Caco-2 (cell line): ENCODE measurements at places on chromosomes 11 and 22. TPM values are rescaled to one million over a fixed set of nuclear protein-coding genes. Genes with fewer than 3 reads are reported as not detected.

DNA sequence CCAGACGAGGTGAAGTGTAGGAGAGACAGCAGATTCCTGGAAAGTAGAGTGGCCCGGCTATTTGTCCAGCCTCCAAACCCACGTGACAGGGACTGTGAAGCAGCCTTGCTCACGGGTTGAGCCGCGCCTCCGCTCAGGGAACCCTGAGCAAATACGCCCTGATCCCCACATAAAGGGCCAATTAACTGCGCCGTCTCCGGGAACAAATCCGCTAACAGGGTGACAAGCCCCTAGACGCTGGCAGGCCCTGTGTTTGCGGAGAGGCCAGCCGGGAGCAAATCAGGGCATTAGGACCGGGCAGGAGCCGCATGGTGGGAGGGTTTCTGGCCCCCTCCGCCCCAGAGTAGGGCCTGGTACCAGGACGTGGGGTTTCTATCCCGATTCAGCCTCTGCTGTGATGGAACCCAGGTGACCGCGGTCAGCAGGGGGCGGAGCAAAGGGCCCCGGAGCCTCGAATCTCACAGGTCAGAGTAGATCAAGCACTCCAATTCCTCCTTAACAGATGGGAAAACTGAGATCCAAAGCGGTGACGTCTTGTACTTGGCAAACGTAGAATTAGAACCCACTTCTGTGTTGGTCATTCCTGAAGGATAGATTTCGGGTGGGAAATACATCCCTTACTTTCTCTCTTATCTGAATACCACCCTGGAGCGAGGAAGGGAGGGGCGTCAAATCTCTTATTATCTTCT is 2.0 kb upstream of the ROBO3 start:
- DNase-seq = no peak

GRCh38 chr11:2945757-2946287 is 16.6 kb upstream of the PHLDA2 start:
- no peak for DNase-seq

SYCE3 gene
- not detected in 2 replicates for total RNA-seq

C1QTNF4 gene
- 0.63 and 0.75 TPM in 2 replicates for total RNA-seq

DNA sequence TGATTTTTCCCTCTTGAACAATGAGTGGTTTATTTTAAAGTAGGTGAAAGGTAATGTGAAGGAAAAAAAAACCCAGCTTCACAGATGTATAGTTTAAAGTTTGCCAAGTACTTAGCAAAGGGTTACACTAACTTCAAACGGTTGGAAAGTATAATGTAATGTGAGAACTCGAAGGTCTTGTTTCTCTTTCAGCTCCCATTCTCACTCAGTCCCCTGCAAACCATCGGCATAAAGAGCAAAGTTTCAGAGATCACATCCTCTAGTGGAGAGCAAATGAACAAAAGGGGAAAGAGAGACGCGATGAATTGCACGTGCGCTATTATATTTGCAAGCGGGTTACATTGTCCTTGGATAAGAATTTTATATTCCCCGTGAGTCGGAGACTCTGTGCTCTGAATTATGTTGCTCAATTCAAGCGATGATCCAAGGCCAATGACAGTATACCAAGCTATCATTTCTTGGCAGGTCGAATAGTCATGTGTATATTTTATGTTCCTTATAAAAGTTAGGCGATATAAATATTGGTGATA is 37.6 kb upstream of the BIRC3 start:
- DNase-seq = peak; percentile 43

DNAJB7 gene
- total RNA-seq = not detected in 2 replicates

GRCh38 chr11:15757048-15757698 is 599.2 kb downstream of the SOX6 start:
- no peak for DNase-seq

- no peak for DNase-seq
Observed at GRCh38 chr11:69221086-69221485, 65.4 kb downstream of the SMIM38 start.

GRCh38 chr11:126704096-126704495 is 296.5 kb downstream of the KIRREL3 start:
- no peak for DNase-seq
